ENCODE measurements at places on chromosomes 12 and 14.

- DNase-seq: peak; percentile 83
Measured at GRCh38 chr12:46661110-46661845, 164.5 kb downstream of the SLC38A4 start.

GRCh38 chr14:88248606-88249005 is 74.5 kb downstream of the KCNK10 start:
- no peak for DNase-seq

GRCh38 chr14:65860956-65861611 is 448.6 kb downstream of the FUT8 start:
- DNase-seq: no peak

DNA sequence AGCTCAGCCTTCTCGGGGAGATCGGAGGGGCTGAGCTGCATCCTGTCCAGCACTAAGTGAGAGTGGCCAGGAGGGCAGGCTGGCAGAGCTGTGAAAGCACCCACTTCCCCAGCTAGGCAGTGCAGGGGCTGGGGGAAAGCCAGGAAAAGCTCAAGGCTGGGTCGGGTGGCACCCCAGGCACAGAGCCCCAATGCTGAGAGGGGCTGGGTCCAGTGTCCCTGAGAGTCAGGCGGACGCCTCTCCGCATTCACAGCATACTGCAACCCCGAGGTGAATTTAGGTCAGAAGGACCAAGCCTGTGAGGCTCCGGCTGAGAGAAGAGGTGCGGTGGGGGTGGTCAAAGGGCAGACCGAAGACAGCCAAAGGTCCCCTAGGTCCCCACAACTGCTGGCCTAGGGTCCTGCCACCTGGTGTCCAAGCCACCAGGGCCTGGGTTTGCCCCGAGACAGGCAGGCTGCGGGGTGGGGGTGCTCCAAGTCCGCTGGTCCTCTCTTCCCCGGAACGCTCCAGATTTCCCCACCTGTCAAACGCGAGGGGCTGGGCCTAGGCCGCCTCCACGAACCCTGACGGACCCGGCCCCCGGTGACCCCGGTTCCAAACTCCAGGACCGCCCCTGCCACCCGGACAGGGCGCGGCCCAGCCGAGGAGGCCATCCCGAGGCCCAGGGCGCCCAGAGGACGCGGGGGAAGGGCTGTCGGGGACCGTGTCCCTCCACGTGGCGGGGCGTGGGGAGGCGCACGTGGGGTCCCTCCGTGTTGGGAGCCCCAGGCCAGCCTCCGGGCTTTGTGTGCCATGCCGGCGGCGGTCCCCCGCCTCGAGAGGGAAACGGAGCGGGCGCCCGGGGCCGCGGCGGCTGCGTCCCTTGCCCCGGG is 527 bp downstream of the CAMKK2 start:
- peak; percentile 70 for DNase-seq

All from suppressor macrophage (primary cell).